ENCODE measurements at places on chromosomes 13 and 19.

- no peak for DNase-seq
Observed at GRCh38 chr19:6540918-6541689, 10.3 kb downstream of the TNFSF9 start.

GRCh38 chr13:59305896-59306295, 857.8 kb downstream of the DIAPH3 start:
- DNase-seq: no peak

DNA sequence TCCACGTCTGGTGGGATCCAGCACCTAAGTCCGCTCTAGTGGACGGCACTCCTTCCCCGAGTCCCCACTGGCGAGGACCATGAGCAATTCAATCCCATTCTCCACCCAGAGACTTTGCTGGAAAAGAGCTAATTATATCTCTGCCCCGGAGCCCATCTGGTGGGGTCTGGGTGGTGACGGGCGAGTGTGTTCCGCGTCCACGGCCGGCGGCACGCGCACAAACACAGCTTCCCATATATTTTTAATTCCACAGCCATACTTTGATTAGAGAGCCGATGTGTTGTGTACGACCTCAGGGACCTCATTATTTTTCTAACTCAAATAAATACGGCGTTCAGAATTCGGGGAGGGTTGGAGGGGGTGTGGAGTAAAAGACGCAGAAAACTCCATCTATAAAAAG, 64.1 kb upstream of the ADGRE5 start:
- no peak for DNase-seq

- DNase-seq: no peak
Observed at GRCh38 chr13:74662905-74663304, 528.7 kb upstream of the KLF12 start.

All from activated T-cell treated with anti-CD3 and anti-CD28 coated beads, Interleukin-2, amount 50 U/mL, for 48 hours (primary cell).